NCI-H526 (cell line): ENCODE measurements at places on chromosomes 2 and 18.

- DNase-seq = no peak
Observed at GRCh38 chr2:219124381-219125110, 36.1 kb downstream of the NHEJ1 start.

DNA sequence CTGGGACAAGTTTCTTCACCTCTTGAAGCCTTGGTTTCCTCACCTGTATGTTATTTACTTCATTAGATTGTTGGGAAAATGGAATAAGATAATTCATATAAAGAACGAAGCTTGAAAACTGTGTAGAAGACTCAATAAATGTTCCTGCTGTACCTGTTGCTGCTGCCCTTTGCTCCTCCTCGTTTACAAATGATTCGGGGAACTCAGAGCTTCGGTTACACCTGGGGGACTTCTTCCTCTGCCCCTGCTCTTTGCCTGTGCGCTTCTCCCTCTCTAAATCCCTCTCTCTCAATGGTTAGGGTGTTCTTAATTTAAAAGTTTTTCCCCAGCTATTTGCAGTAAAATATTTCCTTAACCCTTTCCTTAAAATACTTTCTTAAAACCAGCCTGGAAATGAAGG is 3.3 kb upstream of the RMDN2 start:
- DNase-seq = no peak

DNA sequence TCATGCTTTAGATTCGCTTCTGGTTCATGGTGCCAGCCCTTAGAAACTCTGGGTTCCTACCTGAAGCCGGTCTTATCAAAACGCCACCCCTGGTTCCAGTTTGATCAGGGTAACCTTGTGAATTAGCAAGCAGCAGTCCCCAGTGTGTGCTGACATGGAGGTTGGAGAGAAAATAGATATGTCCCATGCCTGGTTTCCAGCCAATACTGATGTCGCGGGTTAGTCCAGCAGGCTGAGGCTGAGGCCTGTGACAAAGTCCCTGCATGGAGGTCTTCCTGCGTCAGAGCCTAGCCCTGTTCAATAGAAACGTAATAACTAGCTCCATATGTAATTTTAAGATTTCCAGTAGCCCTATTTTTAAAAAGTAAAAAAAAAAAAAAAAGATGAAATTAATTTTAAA is 28.2 kb downstream of the LPIN1 start:
- DNase-seq = no peak

DNA sequence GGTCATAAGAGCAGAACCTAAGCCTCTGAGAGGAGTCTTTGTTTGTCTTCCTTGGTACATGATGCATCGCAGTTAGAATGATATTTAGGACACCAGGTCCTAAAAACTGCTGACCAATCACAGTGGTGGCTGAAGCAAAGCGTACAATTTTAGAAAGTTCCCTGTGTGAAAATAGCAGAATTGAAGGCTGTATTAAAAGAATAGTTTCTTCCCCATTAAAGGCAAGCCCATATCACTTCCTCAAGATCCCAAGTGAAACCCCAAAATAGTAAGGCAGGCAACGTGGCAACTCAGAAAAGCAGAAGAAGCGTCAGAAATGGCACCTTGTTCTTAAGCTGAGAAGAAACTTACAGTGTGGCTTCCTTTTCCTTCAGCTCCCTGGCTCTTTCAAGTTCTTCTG is 154.8 kb upstream of the PGAP1 start:
- DNase-seq = no peak

DNA sequence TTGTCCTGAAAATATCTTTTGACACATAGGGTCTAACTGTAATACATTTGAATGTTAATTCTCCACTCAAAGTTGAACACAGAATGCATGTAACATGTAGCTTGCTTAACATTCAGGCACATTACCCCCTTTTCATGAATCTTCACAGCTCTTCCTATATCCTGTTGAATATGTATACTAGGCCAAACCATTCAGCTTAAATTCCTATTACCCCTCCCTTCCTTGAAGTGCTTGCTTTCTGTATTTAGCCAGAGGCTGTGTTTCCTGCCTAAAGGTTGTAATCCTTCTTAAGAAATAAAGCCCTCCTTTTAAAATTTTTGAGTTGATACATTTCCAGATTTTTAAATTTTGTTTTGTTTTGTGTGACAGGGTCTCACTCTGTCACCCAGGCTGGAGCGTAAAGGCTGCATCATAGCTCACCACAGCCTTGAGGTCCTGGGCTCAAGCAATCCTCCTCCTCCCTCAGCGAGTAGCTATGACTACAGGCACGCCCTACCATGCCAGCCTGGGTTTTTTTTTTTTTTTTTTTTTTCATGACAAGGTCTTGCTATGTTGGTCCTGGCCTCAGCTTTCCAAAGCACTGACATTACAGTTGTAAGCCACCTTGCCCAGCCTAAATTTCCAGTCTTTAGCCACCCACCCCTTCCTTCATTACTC is 357.6 kb downstream of the DSC3 start:
- no peak for DNase-seq
